ENCODE measurements at places on chromosomes 4 and X.

DNA sequence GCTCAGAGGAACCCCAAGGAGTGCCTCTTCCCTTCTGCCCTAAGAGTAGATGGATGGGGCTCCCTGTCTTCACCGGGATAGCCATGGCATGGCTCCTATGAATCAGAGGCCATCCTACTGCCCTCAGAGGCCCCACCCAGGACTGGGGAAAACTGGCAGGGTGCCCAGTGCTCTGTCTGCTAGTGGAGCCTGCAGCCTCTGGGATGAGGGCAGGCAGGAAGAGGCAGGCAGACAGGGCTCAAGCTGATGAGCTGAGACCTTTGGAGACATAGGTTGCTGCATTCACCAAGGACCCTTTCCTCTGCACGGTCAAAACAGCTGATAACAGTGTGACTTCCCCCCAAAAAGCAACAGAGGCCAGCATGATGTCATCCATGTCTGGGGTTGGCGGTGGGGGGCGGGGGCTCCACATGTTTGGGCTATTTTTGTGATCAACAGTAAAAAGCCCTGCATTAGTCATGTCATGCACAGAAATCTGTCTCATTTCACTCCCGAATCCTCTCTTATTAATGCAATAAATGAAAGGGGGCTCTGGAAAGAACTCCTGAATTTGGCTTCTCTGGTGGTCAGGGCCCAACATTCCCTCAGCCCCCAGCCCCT lies 207.6 kb upstream of the MAMLD1 start:
- DNase-seq, result no peak

DNA sequence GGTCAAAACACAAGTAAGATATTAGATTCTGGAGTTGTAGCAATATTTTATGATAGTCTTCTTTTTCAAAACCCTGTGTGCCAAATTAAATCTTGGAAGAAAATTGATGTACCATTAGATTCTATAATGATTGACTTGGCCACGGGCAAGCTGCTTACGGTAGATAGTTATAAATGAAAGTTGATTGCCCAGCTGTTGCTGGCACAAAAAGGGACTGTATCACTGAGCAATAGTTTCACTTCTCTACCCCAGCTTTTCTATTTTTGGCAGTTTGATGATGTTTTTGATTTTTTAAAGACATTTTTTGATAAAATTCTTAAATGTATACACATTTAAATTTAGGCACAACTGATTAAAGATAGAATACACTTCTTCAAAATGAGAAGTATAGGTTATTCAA lies 333.3 kb downstream of the TRAM1L1 start:
- DNase-seq, result no peak

DNA sequence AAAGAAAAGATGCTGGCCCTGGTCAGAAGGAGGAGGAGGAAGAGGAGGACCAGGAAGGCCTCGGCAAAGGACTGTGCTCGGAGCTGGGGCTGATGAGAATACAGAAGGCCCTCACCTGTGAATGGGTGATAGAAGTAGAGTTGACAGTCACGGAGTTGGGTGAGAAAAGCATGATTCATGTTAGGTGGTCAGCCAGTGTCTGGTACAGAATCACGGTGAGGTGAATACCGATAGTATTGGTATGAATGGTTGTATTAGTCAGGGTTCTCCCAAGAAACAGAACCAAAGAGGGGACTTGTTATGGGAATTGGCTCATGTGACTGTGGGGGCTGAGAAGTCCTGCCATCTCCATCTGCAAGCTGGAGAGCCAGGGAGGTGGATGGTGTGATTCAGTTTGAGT lies 32.5 kb upstream of the FAM156A start:
- no peak for DNase-seq

DNA sequence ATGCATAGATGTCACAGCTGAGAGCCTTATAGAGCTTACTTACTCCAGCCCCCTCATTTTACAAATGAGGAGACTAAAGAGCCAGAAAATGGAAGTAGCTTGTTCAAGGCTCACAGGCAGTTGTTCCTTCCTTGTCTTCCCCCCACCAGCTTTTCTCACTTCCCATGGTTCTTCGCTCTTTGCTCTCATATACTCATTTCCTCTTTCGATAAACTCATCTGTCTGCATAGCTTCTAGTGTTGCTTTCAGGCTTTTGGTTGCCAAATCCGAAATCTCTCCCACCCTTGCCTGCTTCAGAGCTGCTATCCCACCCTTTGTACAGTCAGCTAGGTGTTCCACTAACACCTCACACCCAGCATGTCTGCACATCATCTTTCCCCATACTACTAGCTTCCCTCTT lies 25.0 kb upstream of the GJB1 start:
- no peak for DNase-seq

DNA sequence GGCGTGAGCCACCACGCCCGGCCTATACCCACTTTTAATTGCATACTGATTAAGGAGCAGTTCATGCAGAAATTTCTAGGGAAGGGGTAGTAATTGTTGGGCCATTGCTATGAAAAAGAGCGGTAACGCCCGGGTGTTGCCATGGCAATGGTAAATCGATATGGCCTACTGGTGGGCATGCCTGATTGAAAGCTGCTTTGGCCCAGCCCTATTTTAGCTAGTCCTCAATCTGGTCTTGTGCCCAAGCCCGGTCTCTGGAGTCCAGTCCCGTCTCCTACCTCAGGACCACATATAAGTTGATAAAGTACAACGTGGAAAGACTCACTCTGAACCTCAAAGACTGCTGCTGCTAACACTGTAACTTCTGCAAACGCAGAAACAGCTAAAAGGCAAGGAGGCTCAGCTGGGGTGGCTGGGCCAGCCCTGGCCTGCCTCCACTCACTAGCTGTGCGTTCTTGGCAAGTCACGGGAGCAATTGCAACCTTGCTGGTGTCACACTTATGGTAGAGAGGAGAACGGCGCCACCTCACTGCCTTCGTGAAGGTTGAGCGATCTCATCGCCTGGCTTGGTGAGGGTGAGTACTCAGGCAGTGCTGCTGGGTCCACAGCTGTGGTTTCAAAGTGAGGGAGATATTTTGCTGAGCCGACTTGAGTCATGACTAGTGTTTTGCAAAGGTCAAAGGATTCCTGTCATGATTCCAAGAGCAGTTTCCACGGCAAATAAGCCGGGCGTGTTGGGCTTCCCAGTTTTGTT lies 57.0 kb upstream of the GRPEL1 start:
- DNase-seq, result no peak

- DNase-seq, result no peak
Observed at GRCh38 chr4:111652236-111652635, 493.0 kb upstream of the FAM241A start.

- DNase-seq, result no peak
Observed at GRCh38 chrX:9664224-9664623, 101.4 kb downstream of the GPR143 start.

GRCh38 chr4:27350161-27350560 lies 489.5 kb downstream of the STIM2 start:
- no peak for DNase-seq

- no peak for DNase-seq
Observed at GRCh38 chr4:38313999-38314561, 349.9 kb upstream of the KLF3 start.
